H54 (cell line): ENCODE measurements at places on chromosomes 12 and 14.

DNA sequence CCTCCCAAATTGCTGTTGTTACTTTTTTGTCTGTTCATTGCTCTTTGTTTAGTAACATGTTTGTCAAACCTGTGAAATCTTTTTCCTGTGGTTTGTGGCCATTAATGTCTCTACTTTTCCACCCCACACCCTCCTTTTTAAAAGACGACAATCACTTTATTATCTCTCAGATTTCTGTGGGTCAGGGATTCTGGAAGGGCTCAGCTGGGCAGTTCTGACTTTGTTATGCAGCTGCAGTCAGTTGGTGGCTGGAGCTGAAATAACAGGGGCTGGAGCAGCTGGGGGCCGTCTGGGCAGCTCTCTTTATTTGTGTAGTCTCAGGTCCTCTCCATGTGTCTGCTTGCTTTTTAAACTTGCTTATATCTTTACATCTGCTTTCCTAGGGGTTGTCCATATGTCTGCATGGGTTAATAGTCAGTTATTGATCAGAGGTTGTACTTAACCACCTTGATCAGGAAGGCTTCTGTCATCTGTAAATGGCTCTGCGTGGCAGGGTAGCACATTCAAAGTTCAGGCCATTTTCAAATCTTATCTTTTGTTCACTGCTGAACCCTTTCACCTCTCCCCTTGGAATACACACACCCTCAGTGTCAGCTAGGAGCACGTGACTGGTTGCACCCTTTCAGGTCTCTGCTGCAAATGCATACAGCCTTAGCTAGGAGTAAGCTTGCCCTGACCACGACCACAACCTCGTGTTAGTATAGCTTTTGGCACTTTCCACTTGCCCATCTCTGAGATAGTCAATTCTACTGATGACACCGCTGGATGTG, 27.9 kb downstream of the BORCS5 start:
- DNase-seq: no peak

DNA sequence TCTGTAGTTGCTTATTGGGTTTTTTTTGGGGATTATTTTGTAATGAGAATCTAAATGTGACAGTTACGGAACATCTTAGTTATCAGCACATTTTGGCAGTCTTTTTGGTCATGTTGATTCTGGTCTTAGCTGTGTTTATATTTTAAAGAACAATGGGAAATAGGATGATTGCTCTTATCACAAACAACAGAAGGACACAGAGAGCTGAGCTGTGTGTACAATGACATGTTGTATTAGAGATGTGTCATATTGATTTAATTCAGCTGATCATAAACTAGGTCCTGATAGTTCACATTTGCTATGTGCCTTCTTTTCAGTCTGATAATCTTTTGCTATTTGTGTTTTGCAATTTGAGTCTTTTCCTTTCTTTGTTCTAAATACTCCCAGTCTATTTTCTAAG, 781.7 kb downstream of the TRHDE start:
- no peak for DNase-seq

- no peak for DNase-seq
These were observed 381.9 kb downstream of the SLC16A7 start for GRCh38 chr12:59977779-59978178.

DNA sequence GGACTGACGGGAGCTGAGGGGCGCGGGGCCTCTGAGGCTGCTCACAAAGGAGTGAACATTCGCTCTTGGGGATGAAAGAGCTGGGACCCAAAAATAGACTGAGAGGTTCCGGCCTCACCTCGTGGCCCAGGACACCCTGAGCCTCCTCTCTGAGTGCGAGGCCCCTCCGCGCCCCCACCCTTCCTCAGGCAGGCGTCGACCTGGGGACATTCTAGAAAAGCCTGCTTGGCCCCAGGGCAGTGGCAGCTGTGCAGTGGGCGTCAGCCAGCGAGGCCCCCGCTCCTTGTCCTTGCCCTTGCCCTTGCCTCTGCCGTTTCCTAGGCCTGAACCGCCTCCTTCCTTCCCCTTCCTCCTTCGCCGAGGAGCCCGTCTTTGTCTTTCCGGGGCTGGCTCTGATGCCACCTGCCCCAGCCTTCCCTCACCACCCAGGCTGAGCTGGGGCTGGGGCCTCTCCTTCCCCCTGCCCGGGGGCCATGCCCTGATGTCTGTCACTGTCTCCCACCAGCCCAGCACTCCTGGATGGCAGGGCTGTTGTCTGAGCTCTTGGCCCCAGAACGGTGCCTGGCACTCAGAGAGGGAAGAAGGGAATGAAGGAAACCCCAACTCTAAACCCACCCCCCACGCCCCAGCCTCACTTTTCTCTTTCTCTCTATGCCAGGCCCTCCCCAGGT, 208.2 kb upstream of the RTL1 start:
- no peak for DNase-seq

DNA sequence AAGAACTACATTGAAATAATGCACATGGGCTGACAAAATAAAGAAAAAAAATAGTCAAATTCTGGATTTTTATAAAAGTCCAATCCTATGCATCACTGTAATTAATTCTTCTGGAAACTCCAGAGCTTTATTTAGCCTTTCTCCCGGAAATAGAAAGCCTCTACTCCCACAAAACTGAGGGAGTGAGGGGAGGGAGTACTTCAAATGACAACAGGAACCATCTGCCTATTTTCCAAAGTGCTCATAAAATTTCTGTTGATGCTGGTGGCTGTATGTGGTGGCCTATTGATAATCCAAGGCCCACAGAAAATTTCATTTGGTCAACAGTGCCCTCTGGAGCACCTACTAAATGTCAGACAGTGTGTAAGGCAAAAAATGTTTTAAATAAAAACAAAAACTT, 64.6 kb downstream of the KIF21A start:
- DNase-seq: no peak

GRCh38 chr12:42315108-42315507, 10.8 kb downstream of the ZCRB1 start:
- DNase-seq: no peak
